ENCODE measurements at places on chromosomes 1 and 21.

- DNase-seq, result no peak
Measured at GRCh38 chr1:167824163-167824794, 89.7 kb downstream of the ADCY10 start.

GRCh38 chr21:16978309-16978895 lies 534.4 kb upstream of the CXADR start:
- DNase-seq, result no peak

GRCh38 chr21:35470522-35470921 lies 421.4 kb upstream of the RUNX1 start:
- no peak for DNase-seq

- no peak for DNase-seq
Measured at GRCh38 chr1:86779308-86780191, 75.2 kb downstream of the SH3GLB1 start.

DNA sequence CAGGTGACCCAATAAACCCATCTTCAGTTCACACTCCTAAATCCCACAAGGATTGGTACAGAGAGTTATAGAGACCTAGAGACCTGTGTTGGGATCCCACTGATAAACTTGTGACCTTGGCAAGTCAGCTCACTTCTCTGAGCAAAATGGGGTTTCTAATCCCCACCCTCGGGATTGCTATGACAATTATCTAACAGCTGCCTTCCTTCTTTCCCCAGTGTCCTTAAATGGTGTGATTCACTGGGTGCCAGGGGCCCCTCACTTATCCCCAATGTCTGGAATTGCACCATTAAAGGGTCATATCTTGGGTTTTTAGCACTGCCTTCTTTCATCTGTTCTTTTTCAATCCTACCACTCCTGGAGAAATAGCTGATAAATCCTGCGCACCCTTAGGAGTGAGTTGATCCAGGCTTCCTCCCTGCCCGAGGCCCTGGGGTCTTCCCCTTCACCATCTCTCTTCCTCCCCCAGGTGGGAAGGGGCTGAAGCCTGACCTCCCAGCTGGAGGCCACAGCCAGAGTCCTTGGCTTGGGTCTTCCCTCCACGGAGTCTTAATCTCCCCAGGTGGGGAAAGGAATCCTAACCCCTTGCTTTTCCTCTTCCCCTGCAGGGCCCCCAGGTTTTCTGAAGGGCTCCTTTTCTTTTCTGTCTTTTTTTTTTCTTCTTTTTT lies 39.7 kb downstream of the LACTBL1 start:
- no peak for DNase-seq

GRCh38 chr21:26920055-26920454 lies 46.8 kb downstream of the ADAMTS5 start:
- DNase-seq, result no peak

DNA sequence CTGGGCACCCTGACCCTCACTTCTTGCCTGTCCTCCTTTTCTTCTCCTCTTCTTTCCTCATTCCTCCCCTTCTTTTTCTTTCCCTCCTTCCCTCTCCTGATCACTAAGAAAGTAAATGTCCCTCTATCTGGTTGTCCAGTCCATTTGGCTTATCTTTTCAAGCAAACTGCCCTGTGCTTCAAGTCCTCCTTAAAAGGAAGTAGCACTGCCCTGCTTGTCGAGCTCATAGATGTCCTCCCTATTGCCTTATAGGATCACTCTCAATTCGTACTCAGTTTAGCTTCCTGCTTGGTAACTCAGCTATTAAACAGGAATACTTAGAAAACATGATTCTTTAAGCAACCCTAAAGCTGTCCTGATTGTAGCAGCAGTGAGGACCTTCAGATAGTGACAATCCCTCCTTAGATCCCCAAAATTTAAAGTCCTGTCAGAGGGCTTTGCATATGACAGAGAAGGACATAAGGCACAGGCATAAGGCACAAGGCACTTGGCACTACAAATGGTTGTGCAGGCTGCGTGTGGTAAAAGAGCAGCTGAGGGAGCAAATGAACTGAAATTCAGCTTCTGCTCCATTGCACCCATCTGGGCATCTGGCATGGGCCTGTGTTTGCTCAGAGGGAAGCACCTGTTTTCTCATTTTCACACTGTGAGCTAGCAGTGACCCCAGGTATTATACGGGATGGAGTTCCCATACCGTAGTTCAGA lies 26.1 kb upstream of the SLAMF6 start:
- no peak for DNase-seq

- DNase-seq, result no peak
Measured at GRCh38 chr1:235938709-235939479, 72.2 kb upstream of the LYST start.

GRCh38 chr21:44350773-44351481 lies 2.5 kb upstream of the TRPM2 start:
- DNase-seq, result no peak

DNA sequence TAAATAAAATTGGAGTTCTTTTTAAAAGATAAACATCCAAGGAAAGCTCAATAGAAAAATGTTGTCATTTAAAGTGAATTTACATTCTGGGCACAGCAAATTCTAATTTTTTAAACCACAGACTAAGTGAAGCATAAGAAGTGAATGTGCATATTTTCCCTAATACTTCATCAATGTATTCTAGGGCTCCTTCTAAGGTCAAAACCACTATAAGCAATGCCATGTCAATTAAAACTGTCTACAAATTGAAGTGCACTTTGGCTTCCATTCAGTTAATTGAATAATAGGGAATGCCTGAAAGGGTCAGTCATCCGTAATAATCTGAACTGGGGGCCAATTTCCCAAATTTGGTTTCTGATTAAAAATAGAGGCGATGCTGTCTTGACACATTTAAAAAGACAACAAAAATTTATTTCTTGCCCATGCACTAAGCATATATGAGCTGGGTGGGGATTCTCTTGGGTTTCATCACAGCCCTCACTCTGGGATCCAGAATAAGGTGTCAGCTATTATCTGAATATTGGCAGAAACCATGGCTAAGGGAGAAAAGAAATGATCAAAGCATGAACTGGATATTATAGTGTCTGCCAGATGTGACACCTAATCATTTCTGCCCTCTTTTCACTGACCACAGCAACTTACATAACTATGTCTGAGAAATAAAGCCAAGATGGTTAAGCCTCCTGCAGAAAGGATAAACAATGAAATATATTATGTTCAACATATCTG lies 660.6 kb upstream of the B3GALT2 start:
- no peak for DNase-seq

DNA sequence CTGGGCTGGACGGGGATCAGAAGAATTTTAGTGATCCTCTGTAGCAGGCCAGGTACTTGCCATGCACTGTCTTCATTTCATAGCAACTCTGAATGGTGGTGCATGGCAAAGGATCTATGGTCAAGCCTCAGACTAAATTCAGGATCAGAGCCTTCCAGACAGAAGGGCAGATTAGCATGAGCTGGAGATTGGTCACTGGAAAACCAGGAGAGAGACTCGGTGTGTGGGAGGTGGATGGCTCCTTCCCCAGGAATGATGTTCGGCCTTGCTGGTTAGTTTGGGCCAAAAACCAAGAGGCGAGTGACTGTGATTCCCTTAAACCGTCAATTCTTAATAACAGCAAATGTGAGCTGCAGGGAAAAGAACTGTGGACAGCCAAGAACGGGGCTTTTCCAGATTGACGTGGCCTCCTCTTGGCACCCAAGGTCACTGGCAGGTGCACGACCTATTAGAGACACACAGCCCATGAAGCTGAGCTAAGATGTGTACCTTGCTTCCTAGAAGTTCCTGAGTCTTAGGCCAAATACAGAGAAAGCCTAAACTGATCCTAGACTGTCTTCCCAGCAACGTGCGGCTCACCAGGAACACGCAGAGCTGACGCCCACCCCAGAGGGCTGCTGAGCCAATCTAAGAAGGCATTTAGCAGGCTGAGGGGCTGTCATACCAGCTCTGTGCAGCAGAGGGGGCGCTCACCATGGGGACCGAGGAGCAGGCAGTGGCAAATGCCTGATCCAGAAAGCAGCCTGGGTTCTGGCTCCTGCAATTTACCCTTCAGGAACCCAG lies 18.5 kb downstream of the ALDH4A1 start:
- DNase-seq, result peak; percentile 64
